ENCODE measurements at places on chromosomes 5 and 9.

- no peak for DNase-seq
These were observed 281.1 kb downstream of the DOCK8 start for GRCh38 chr9:495739-496138.

DNA sequence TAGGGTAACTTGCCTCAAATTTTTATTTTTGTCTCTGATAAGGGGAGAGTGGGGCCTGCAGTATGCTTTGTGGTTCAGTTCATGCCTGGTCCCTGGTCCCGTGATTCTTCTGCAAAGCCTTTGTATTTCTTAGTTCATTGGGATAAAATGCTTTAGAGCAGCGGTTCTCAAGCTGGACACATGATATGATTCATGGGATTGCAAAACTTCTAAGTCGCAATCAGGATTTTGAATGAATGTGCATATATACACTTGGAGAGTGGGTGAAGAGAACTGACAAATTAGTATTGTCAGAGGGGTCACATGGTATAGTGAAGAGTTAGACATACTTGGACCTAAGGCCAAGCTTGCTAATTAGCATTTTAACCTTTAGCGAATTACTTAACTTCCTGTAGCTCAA is 265.4 kb upstream of the KLF9 start:
- DNase-seq: no peak

DNA sequence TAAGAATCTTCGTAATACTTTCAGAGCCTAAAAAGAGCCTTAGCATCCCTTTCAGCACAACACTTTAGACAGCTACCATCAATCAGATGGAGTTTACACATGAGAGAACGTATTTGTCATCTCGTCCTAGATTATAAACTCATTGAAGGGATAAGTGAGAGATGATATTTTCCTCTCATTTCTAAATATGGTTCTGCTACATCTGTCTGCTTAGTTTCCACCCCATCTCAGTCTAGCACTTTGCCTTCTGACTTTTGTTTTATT is 208.4 kb upstream of the CD180 start:
- DNase-seq: no peak

- no peak for DNase-seq
These were observed 3.9 kb upstream of the NKD2 start for GRCh38 chr5:1004461-1005248.

- peak; percentile 72 for DNase-seq
These were observed 501.7 kb downstream of the ARHGEF28 start for GRCh38 chr5:74127381-74128320.

DNA sequence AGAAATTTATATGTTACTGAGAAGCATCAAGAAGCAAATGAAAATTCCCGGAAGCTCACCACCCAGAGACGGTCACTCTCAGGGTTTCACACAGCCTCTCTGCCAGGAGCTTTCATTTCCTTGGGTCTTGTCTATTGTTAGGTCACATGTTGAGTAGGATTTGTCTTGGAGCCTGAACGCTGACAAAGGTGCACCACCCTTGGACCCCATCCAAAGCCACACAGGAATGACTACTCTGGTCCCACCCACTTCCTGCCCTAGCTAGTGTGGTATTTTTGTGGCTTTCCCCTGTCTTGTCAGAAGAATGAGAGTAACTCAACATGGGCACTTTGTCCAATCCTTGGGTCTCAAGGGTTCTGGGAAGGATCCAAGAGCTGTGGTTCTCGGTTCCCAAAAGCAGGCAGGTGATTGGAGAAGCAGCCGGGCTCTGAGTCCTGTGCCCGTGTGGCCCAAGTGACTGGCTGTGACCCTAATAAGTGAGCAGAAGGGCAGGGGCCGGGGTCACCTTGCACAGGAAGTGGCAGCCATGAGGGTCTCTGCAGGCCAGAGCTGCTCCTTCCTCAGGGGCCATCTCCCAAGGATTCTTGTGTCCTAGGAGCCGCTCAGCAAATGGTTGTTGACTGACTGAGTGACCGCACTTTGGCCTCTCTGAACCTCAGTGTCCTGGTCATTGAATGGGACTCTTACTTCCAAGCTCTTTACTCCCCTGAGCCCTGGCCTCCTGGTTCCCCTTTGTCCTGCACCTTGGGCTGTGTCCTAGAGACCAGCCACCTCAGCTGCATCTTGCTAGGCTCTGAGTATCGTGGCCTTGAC is 6.9 kb downstream of the FGD3 start:
- DNase-seq: peak; percentile 31

- no peak for DNase-seq
These were observed 19.2 kb upstream of the PLIN2 start for GRCh38 chr9:19146441-19147024.

- no peak for DNase-seq
These were observed 4.7 kb upstream of the CPEB4 start for GRCh38 chr5:173883347-173883924.

GRCh38 chr9:100670719-100671118 is 92.8 kb downstream of the CAVIN4 start:
- DNase-seq: peak; percentile 56

DNA sequence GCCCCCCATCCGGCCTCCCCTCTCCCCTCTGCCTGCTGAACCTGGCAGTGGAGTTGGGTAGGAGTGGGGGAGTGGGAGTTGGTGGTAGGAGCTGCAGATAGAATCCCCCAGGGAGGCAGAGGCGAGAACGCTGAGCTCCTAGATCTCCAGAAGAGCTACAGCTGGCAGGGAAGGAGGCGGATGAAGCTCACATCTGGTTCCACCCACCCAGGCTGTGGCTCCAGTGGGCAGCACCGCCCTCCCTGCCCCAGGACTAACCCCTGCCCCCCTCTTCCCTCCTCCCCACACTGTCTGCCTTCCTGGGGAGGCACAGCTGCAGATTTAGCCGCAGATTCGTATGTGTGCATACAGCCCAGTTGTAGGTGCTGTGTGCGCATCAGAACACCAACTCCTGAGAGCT is 34.2 kb downstream of the C9orf50 start:
- no peak for DNase-seq

GRCh38 chr5:122358372-122358979 is 46.4 kb downstream of the SNCAIP start:
- no peak for DNase-seq

DNA sequence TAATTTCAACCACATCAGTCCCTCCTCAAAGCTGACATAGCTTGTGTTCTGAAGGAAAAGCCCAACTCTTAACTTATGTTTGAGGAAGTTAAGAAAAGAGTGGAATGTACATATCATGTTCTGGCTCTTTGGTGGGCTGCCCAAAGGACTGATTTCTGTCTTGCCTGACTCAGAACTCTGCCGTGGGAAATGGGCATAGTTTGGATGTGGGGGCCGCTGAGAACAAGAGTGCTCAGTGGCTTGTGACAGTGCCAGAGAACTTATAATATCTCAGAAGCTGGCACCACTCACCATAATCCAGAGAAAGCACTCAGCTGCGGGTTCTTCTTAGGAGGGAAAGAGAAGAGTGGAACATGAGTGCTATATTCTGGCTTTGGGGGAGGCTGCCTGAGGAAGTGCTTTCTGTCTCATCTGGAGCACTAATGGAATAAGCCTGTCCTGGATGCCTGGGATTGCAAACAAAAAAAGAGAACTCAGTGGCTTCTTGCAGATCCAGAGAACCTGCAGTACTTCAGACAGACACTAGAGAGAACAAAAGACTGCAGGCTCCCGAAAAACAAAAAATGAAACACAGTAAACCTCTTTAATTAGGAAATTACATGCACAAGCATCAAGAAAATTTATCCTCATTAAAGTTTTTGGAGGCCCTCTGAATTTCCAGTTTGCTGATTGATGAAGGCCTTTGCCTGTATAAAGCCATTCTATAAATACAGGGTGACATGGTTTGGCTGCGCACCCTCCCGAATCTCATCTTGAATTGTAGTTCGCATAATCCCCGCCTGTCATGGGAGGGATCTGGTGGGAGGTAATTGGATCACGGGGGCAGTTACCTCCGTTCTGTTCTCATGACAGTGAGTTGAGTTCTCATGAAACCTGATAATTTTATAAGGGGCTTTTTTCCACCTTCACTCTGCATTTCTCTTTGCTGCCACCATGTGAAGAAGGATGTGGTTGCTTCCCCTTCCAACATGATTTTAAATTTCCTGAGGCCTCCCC is 207.0 kb downstream of the DMAC1 start:
- no peak for DNase-seq

- no peak for DNase-seq
These were observed 85.0 kb downstream of the LHFPL2 start for GRCh38 chr5:78563621-78564020.

DNA sequence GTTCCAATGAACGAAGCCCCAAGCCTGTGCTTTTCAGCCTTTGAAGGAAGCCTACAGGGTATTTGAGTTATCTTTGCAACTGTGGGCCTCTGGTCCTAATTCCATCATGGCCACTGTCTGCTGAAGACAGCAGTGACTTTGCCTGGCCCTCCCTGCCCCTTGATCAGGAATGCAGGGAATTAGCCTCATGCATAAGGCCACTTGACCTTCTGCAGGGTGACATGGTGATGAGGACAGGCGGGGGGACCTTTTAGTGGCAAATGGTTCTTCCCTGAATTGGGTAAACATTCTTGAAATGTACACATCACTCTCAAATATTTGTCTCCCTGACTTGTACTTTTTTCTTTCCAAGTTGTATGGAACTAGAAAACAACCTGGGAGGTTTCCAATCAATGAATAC is 25.2 kb upstream of the XPA start:
- DNase-seq: no peak

DNA sequence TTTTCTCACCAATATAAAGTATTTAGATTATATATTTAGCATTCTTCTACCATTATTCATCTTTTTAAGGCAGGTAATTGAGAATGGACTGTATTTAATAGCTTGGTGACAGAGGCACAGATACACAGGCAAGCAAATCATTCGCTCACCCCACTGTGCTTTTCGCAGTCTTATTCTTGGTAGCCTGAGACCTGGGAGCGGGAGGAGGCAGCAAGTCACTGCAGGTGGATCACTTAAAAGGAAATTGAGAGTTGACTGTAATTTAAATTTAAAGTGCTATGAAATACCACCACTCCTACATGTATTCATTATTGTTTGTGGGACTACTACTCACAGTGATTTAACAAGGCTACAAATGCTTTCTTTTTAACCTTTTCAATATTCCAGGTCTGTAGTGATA is 9.7 kb downstream of the RICTOR start:
- DNase-seq: no peak

- no peak for DNase-seq
These were observed 340.0 kb upstream of the PIK3R1 start for GRCh38 chr5:67875601-67876000.

DNA sequence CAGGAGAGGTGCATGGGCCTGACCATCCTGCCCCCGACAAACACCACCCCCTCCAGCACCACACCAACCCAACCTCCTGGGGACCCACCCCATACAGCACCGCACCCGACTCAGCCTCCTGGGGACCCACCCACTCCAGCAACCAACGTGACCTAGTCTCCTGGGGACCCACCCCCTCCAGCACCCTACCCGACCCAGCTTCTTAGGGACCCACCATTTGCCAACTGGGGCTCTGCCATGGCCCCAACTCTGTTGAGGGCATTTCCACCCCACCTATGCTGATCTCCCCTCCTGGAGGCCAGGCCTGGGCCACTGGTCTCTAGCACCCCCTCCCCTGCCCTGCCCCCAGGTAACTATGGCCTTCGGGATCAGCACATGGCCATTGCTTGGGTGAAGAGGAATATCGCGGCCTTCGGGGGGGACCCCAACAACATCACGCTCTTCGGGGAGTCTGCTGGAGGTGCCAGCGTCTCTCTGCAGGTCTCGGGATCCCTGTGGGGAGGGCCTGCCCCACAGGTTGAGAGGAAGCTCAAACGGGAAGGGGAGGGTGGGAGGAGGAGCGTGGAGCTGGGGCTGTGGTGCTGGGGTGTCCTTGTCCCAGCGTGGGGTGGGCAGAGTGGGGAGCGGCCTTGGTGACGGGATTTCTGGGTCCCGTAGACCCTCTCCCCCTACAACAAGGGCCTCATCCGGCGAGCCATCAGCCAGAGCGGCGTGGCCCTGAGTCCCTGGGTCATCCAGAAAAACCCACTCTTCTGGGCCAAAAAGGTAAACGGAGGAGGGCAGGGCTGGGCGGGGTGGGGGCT is 4.6 kb downstream of the CEL start:
- DNase-seq: no peak

DNA sequence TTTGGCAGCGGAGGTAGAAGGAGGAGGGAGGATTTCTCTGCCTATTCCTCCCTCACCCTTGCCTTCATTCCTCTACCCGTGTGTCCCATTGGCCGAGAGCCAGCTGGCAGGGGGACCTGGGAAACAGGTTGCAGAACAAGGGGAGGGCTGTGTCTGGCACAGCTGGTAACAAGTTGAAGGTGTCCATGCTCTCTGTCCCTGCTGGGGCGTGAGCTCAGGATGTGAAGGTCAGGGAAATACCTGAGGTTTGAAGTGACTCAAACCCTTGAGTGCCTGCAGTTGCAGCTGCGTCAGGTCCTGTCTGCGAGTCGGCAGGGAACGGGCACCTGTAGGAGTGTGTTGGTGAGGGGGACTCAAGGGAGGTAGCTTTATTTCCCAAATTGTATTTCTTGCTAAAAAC is 16.2 kb downstream of the MIGA2 start:
- no peak for DNase-seq

- no peak for DNase-seq
These were observed 216.9 kb downstream of the GABBR2 start for GRCh38 chr9:98491828-98492227.

- no peak for DNase-seq
These were observed 146.8 kb downstream of the BARX1 start for GRCh38 chr9:93808115-93809029.

- no peak for DNase-seq
These were observed 20.3 kb downstream of the PTPA start for GRCh38 chr9:129131300-129132145.

DNA sequence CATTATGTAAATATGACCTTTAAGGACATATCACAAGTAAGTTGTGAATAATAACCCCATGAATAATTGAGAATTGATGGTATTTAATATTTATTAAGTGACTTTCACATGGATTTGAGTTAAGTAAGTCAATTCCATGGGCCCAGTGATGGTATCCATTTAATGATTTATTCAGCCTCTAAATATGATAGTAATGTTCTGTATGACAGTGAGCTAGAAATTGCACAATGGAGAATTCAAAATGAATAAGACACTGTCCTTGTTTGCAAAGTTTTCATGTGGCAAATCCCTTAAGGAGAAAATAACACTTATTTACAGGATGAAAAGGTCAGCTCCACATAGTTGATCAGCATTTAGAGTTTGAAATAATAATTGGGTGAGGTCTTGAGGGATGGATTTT is 160.7 kb downstream of the PDE4D start:
- DNase-seq: no peak

DNA sequence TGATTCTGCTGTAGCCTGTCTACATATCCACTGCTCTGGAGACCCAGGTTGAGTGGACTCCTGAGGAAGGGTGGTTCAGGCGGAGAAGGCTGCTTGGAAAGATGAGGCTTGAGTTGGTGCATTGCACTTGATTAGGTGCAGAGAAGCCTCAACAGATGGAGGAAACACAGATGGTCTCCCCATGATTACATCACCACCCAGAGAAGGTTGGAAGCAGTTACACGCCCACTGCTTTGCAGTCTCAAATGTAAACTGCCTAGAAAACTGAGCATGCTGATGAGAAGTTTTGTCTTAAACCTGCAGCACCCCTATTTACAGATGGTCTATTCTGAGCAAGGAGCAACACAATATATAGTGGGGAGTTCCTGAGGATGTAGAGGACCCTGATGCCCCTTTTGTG is 266.6 kb downstream of the PIK3R1 start:
- no peak for DNase-seq

Data from NCI-H2081 treated with DMSO at 0.1 percent for 48 hours (cell line).